AG04450 (cell line): ENCODE measurements at places on chromosomes 3 and 15.

- no peak for DNase-seq
Observed at GRCh38 chr3:120393243-120393642, 44.1 kb upstream of the LRRC58 start.

GRCh38 chr15:48984021-48984710 is 20.4 kb upstream of the SHC4 start:
- no peak for DNase-seq

GRCh38 chr3:143535994-143536784 is 312.1 kb downstream of the SLC9A9 start:
- DNase-seq = no peak

- no peak for DNase-seq
Observed at GRCh38 chr3:94156626-94157025, 93.8 kb downstream of the NSUN3 start.

DNA sequence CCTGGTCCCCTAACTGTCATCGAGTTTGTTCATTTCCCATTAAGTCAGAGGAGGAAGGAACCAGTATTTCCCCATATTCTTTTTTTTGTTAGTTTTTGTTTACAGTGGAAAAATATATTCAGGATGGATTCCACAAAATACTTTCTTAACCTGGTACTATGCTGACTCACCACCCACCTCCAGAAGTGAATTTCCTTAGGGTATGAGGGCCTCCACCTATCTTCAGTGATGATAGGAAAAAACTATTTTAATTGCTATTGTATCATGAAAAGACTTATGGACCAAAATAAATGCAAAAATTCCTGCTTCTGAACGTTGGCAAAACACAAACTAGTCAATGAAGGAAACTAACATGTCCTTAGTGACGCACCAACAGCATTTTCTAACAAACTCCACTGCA is 64.2 kb upstream of the FOXP1 start:
- DNase-seq = no peak

GRCh38 chr3:122789585-122790273 is 3.9 kb downstream of the HSPBAP1 start:
- DNase-seq = no peak

GRCh38 chr15:65410036-65410435 is 12.7 kb downstream of the IGDCC4 start:
- DNase-seq = no peak

DNA sequence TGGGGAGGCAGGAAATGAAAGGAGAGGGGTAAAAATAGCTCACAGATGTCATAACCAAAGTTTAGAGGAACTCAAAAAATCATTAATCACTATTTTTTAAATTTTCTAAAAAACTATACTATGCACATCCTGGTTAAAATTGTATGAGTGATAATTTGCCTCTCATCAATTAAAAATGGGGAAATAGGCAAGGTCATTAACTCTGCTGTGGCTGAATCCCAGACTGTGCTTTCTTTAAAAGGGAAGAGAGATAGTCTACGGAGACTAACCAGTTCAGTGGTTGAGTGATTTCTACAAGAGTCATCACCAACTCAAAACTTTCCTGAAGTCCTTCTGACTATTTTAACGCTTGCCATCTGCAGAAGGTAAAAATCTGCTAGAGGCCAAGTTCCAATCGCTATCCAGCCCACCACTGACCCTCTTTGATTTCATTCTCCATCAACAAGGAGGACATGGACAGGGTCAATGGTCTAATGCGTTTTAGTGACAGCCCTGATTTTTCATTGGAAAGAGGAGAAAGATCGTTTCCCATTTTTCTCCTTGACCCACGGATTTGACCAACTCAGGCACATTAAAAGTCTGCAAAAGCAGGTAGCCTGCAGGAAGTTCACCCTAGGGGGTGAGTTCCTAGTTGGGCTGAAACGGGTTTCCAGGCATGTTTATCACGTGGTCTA is 850 bp downstream of the SUCLG2 start:
- no peak for DNase-seq

DNA sequence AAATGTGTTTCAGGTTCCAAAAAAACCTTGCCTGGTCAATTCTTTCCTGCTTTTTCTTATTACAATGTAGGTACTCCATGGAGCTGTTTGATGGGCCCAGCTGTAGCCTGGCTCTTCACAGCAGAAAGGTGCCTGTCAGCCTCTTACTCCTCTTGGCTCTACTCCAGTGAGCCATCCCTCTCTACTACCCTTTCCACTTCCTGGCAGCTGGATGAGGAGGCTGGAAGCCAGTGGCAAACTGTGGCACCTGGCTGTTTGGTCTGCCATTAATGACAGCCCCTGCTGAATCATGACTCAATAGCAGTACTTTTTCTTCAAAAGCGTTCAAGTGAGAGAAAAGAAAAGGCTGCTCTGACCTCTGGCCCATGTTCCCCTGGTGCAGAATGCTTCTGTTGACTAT is 618.1 kb downstream of the PYDC2 start:
- no peak for DNase-seq
